Fibroblast of mammary gland (primary cell): ENCODE measurements at places on chromosomes 3 and 15.

DNA sequence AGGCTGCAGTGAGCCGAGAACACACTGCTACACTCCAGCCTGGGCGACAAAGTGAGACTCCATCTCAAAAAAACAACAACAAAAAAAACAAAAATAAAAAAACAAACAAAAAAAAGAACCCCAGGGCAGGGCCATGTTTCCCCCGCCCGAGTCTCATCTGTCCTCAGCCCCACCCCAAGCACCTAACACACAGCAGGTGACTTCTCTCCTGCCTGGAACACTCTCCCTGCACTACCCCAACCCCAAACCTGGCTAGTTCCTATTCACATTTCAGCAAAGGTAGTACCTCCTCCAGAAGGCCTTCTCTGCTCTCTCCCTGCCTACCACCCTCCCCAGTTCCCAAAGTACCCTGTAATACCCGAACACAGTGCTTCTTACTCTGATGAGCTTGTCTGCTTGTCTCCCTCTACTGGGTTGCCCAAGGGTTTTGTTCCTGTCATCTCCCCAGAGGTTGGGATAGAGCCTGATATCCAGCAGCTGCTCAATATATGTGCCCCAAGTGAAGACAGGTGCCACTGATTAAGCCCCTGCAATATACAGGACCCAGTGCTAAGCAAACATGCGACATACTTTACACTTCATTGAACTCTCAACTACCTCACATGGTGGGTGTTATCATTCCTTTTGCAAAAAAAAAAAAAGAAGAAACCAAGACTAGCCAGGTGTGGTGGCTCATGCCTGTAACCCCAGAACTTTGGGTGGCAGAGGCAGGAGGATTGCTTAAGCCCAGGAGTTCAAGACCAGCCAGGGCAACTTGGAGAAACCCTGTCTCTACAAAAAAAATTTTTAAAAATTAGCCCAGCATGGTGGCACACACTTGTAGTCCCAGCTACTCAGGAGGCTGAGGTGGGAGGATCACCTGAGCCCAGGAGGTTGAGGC is 103.6 kb downstream of the DAPK2 start:
- no peak for DNase-seq

DNA sequence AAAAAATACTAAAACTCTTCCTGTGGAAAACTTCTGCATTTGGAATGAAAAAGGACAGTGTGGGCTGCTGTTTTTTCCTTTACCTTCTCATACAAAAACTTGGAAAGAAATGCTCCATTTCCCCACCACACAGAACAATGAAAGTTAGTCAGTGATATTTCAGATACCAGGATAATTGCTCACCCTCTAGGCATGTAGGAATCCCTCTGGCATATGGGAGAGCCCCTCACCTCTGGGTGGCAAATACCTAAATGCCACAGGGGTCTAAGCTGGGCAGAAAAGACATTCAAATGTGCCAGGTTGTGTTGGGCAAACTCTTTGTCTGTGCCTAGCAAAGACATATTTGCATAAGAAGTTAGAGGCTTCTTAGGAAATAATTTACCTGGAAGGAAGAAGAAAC is 560.3 kb upstream of the NR2F2 start:
- DNase-seq: no peak

GRCh38 chr3:156180077-156180476 is 59.7 kb downstream of the KCNAB1 start:
- peak; percentile 69 for DNase-seq

GRCh38 chr3:117314441-117315150 is 605.0 kb downstream of the TUSC7 start:
- DNase-seq: no peak

DNA sequence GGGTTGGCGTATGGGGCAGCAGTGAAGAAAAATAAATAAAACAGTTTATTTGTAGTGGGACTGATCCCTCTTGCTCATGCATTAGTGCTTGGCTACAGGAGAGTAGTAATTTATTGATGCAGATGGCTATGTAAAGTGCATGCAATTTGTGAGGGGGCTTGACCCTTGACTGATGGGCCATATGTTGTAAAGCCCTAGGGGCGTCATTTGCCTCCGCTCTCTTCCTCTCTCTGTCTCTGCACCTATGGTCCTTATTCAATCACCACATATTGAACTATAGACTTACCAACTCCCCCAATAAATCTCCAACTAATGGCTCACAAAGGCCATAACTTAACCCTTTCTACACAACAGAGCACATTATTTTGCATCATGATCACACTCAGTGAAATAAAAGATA is 227.7 kb downstream of the ROBO2 start:
- DNase-seq: no peak

- peak; percentile 75 for DNase-seq
Observed at GRCh38 chr15:68601206-68602197, 22.7 kb downstream of the CORO2B start.

- DNase-seq: no peak
Observed at GRCh38 chr15:58431221-58432149, at the start of gene LIPC. Gene LIPC (plus strand): TSS chr15:58431991. CDS start chr15:58432033, 42 bp downstream.

- DNase-seq: no peak
Observed at GRCh38 chr15:70013656-70014313, 83.9 kb downstream of the TLE3 start.

GRCh38 chr15:101121511-101122090 is 130.2 kb downstream of the CHSY1 start:
- DNase-seq: peak; percentile 57

GRCh38 chr3:193132241-193132640 is 108.8 kb upstream of the PLAAT1 start:
- DNase-seq: peak; percentile 77

GRCh38 chr3:18010001-18010400 is 267.6 kb upstream of the TBC1D5 start:
- peak; percentile 8 for DNase-seq

- no peak for DNase-seq
Observed at GRCh38 chr3:108698461-108698860, 58.7 kb downstream of the RETNLB start.

GRCh38 chr15:92205255-92205739 is 188.4 kb upstream of the ST8SIA2 start:
- no peak for DNase-seq

DNA sequence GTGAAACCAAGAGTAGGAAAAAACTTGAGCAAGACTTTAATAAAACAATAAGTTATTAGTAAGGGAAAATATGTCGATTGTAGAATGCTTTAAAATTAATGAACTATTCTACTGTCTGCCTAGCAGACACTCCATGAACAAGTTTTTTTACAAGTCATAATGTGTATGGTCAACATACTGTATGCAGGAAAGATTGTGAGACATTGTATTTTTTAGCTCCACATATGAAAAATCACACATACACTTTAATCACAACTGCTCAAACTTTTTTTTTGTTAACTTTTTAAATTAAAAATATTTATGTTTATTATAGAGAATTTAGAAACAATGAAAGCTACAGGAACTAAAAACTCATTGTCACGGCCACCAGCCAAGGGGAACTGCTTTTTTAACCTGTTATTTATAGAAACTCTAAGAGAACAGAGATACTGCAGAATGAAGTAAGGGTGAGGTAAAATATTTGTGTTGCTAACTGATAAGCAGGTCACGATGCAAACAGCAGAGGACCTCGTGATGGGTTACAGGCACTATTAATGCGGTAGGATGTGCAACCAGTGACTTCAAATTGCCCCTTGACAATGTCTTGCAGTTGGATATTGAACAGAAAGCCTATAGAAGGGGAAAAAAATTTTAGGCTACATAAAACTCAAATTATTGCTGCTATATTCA is 53.0 kb downstream of the THSD4 start:
- DNase-seq: no peak

- no peak for DNase-seq
Observed at GRCh38 chr3:12506201-12506709, 22.0 kb downstream of the TSEN2 start.

GRCh38 chr15:80550908-80551260 is 144.2 kb upstream of the ABHD17C start:
- DNase-seq: peak; percentile 73

DNA sequence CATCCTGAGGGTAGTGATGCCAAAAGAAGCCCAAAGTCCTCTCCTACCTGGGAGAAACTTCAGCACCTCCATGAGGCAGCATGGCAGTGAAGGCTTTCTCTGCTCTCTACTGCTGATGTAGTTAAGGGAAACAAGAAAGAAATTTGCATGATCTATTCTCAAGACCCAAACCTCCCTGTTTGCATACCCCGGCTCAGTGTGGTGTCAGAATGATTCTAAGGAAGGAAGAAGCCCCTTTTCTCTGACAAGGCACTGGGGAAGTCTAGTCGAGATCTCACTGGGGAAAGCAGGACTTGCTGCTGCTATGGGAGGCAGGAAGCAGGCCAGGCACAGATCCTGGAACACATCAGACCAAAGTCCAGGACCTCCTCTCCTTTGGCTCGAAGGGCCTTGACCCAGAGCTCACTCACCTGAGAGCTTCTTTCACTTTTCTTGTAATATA is 89.4 kb upstream of the ICE2 start:
- DNase-seq: no peak

DNA sequence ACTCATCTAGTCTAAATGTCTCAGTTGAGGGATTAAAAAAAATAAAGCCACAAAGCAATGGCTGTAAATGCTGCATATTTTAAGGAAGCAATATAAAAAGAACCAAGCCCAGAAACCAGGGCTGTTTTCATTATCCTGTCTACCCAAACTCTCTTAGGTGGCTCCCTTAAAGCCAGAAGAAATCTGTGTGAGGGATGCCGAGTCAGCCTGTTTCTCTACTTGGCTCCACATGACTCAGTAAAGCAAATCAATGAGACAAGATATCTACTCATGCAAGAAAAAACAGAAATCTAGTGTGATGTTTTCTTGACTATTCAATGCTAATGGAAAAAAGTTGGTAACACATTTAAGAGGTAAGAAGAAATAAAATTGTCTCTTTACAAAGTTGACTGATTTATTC is 296.2 kb downstream of the ZBTB20 start:
- DNase-seq: peak; percentile 16

- DNase-seq: peak; percentile 12
Observed at GRCh38 chr3:52798978-52799476, 4.4 kb downstream of the ITIH3 start.

- peak; percentile 77 for DNase-seq
Observed at GRCh38 chr3:193982258-193982659, 153.7 kb upstream of the HES1 start.

- no peak for DNase-seq
Observed at GRCh38 chr15:57215326-57215725, 161.0 kb upstream of the CGNL1 start.

- peak; percentile 53 for DNase-seq
Observed at GRCh38 chr3:157438194-157438730, 1.6 kb downstream of the PTX3 start.

DNA sequence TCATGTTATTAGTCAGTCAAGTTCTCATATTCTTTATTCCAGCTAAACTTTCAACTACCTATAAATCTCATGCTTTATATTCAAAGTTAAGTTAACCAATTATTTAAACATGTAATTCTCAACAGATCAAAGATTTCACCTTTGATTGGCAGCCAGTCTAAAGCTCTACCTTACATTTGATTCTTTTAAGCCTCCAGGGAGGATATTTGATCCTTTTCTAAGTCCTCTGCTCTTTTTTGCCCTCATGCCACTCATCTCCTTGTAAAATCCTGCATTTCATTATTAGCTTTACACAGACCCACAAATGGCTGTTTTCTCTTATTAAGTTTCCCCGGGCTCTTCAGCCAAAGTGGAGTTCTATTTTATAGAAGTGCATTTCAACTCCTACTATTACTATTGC is 134.1 kb downstream of the NLGN1 start:
- no peak for DNase-seq

GRCh38 chr15:31285772-31286261 is 40.8 kb upstream of the KLF13 start:
- DNase-seq: no peak

- no peak for DNase-seq
Observed at GRCh38 chr15:69576035-69576526, 123.5 kb downstream of the RPLP1 start.

GRCh38 chr3:55094676-55095075 is 166.8 kb upstream of the LRTM1 start:
- DNase-seq: no peak

DNA sequence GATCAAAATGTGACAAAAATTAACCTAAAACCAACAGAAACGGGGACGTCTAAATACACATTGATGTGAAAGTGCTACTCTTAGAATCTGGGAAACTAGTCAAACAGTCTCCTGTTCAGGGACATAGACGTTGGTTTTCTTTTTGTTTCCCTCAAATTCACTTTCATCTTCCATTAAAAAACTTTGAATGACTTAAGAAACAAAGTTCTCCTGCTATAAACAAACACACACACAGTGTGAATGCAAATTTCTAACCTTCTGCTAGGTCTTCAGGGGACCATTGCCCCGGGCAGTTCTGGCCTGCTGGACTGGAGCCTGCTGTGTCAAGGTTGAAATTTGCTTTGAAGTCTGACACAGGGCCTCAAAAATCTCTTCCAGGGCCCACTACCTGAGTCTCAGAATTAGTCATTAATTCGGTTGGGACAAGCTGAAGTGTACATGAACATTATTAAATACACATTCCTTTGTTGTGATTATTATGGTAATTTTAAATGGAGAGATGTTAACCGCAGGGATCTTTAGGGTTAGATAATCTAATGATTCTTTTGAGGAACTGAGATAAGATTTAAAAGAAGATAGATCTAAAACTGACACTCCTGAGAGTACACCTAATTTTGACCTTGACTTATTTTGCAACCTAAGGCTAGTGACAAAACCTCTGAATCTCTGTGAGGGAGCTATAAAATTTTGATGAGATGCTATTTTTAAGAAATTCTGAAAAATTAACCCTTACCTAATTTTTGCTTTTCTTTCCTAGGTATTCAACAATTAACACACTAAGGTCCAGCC is 1260.4 kb downstream of the ROBO1 start:
- no peak for DNase-seq

- DNase-seq: no peak
Observed at GRCh38 chr3:31346542-31346979, 186.2 kb upstream of the STT3B start.

DNA sequence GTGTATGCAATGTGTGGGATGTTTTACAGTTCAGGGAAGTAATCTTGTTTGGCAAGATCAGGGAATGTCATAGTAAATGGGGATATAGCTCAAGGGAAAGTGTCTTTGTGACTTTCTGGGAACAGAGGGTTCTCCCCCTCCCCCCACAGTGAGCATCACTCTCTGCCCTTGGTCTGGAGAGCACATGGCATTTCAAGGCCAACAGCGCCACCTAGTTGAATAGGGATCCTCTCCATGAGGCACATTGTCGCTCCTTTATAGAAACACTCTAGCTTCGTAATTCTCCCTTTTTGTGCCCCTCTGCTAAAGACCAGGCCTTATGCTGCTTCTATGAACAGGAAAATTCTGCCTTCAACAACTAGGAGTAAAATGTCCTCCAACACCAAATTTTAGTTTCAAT is 37.1 kb upstream of the ARNT2 start:
- peak; percentile 35 for DNase-seq

GRCh38 chr3:46022909-46023785 is 4.1 kb downstream of the XCR1 start:
- no peak for DNase-seq
